ENCODE measurements at places on chromosomes 5 and 9.
A peak's percentile ranks its signal among the peaks of the same experiment; 100 is the strongest.

DNA sequence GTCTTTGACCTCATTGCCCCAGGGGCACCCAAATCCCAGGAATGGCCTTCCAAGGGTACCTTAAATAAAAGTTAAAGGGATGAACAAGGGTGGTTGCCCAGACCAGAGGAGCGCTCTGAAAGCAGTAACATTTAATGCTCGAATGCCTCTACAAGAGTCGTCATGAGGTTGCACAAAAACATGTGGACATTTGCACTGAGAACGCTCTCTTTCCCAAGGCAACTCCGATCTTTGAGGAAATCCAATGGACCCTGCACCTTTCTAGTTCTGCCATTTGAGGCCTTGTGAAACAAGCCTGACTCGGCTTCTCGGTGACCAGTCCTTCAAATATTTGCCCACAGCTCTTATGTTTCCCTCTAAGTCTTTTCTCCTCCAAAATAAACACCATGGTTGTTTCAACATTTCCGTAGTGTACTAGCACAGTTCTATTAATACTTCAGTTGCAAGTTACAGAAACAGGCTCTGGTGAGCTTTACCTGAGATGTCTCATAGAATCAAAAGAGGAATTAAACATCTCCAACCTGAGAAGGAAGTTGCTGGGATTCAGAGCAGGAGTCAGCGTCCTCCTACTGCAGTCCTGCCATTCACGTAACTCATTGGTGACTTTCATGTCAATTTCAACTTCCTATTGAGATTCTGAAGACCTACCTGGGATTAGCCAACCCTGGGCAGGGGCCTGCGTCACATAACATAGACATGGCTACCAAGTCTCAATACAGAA is 168.8 kb upstream of the RAI14 start:
- no peak for DNase-seq

GRCh38 chr5:147344861-147345260 is 110.0 kb downstream of the STK32A start:
- no peak for DNase-seq

- peak; percentile 23 for DNase-seq
These were observed 42.1 kb upstream of the GPR21 start for GRCh38 chr9:122991370-122991830.

DNA sequence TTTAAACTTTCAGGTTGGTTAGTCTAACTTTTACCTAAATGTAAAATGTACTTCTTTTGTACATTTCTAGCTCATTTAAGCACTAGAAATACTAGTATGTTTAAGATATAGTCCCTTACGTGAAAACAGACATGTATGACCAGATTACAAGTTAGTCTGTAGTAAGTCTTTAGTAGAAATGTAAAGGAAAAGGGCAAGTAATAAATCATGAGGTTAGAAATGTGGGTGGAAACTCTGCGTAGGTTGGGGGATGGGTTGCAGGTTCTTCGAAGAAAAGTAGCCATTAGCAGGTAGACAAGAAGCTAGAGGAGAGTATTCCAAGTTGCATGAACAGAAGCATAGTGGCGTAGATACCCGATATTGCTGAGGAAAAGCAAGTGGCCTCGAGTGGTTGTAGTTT is 22.9 kb downstream of the RAD1 start:
- DNase-seq: no peak

GRCh38 chr9:82252116-82252515 is 263.5 kb downstream of the SPATA31D1 start:
- no peak for DNase-seq

DNA sequence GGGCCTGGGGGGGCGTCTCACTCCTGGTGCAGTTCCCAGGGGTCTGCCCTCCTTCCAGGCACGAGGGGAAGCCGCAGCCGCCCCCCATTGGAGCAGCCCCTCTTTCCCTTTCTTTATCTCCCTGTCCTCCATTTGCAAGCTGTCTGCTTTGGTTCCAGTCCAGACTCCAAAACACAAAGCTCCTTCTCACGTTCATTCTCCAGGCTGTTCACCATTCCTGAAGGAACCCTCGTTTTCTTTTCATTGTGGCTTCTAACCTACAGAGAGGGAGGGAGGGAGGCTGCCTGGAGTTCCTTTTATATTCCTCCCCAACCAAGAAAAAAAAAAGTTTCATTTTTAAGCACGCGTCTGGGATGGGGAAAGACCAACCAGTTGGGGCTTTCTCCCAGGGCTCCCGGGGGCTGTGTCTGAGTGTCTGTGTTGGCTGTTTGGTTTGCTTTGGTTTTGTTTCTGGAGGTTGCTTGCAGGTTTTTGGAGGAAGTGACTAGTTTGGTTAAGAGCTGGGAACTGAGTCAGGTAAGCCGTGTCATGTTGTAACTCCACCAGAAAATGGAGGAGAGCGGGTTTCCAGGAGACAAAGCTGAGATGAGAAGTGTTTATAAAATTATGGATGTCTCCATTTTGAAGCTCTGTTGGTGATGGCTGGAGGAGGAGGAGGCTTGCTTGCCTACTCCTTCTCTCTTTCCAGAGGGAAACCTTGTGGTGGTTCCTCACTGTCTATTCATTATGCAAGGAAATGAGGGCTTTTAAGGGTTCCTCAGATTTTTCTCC is 1.6 kb downstream of the ZNF462 start:
- no peak for DNase-seq

- DNase-seq: no peak
These were observed 1.3 kb downstream of the CD74 start for GRCh38 chr5:150411245-150411979.

GRCh38 chr9:116182876-116183275 is 29.3 kb downstream of the PAPPA start:
- no peak for DNase-seq

DNA sequence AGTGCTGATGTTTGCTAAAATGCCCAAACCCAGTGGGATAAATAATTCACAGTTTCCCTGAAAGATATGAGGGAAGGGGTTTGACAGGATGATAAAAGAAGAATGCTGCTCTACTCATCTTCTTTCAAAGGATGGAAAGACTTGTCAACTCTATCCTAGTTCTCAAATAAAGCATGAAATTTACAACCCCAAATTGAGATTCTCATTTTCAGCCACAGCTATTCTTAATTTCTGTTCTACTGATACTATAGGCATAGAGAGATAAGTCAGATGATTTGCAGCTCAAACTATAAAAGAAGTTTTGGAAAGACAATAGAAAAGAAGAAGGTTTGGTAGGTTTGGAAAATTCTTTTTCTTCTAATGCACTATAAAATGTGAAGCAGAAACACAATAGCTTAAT is 542.6 kb downstream of the CSNK1G3 start:
- DNase-seq: no peak

DNA sequence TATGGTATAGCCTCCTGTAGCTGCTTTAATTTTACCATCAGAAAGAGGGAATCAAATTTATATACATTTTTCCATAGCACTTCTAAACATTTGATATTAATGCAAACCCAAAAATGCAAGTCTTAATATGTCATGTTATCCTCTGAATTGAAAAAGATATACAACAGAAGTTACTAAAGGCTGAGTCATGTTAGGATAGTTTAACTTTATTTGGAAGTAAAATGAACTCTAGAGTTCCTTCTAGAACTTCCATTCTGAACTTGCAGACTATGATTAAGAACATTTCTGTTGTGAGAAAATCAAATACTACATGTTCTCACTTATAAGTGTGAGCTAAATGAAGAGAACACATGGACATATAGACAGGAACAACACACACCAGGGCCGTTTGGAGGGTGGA is 317.3 kb upstream of the PRR16 start:
- DNase-seq: no peak

GRCh38 chr5:116469631-116470030 is 105.0 kb downstream of the SEMA6A start:
- no peak for DNase-seq

GRCh38 chr5:34022121-34022705 is 14.4 kb upstream of the AMACR start:
- no peak for DNase-seq

DNA sequence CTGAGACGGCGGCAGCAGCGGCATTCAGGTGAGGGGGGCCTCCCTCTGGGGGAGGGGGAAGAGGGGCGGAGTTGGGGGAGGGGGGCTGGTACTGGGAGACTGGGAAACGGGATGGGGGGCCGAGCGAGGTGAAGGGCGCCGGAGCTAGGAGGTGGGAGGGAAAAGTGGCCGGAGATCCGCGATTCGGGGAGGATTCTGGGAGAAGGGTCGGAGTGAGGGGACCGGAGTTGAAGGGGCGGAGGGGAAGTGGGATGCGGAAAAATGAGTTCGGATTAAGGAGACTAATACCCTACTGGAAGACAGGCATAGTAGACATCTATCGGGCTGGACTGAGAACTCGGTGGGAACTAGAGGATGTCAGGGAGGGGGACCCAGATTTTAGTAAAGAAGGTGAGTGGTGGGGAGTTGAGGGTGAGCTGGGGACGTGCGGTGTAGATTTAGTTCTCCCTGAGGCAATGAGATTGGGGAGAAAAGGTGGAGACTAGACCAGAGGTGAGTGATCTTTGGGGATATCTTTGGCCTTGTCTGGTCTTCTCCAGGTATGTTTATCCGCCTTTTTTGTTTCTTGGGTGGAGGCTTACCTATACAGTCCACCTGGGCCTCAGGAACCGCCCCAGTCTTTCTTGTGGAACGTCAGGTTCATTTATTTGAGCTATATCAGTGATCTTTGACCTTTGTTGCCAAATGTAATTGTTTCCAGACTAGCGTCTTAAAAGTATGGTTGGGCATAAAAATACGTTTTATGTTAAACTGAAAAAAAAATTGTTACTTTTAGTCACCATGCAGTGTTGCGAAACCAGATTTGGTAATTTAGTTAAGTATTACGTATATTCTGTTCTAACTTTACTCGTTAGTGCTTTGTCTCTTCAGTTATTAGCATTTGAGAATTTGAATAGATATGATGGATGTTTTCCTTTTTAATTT is 632 bp downstream of the UBAP1 start:
- DNase-seq: no peak

DNA sequence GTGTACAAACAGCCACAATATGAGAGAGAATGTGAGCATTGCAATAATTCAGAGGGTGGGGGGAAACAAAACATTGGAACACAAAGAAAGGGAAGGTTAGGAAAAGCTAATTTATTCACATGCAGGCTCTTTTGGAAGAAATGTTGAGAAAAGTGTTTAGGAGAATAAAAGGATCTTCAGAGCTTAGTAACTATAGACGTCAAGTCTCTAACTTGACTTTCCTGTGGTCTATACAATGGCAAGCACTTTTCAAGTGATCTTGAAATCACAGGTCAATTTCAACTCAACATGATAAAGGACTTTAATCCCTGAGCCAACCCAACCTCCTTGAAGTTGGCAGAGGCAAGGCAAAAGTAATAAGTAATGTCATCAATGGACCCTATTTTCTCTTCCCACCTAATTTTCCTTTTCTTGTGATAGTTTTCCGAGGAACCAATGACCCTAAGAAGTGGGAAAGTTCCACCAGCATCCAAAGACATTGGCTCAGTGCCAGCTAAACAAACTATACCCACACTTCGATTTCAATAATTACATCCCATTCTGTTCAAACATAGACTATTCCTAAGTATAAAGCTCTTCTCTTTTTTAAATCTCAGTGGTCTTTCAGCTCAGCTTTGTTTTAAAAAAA is 23.7 kb downstream of the RFK start:
- no peak for DNase-seq

GRCh38 chr5:113068559-113068958 is 92.0 kb downstream of the DCP2 start:
- DNase-seq: no peak

DNA sequence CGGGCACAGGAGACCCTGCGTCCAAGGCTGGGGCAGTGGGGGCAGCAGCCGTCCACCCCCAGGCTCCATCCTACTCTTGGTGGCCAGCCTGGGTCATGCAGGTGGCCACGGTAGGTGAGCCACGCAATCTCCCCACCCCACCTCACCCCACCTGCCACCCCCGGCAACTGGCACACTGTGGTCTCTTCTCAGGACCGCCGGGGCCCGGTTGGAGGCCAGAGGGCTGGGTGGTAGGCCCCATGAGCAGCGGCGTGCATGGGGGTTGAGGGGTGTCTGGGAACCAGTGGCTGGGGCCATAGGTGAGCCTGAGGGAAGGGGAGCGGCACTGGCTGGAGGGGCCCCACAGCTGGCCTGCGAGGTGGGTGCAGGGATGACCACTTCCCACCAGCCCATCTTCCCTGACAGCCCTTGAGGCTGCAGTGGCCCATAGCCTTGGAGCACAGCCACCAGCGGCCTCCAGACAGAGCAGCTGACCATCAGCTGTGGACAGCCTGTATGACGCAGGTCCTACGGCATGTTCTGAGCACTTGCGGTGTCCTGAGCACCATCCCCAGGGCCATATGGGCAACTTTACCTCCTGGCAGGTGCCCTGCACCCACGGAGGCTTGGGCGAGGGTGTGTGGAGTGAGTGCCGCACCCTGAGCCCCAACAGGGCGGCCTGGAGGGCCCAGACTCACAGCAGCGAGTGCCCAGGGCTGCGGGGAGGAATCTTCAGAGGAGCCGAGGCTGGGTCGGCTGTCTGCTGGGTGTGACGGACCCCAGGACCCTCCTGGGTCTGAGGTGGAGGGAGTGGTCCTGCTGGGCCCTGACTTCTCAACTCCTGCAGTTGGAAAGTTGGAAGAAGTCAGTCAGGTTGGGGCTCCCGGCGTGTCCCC is 47.4 kb downstream of the KCNT1 start:
- DNase-seq: no peak

- DNase-seq: no peak
These were observed 182.1 kb upstream of the ITGA1 start for GRCh38 chr5:52605317-52606313.

GRCh38 chr9:123063177-123063598 is 29.7 kb downstream of the GPR21 start:
- DNase-seq: no peak

GRCh38 chr5:83450967-83451248 is 20.6 kb upstream of the VCAN start:
- DNase-seq: no peak

DNA sequence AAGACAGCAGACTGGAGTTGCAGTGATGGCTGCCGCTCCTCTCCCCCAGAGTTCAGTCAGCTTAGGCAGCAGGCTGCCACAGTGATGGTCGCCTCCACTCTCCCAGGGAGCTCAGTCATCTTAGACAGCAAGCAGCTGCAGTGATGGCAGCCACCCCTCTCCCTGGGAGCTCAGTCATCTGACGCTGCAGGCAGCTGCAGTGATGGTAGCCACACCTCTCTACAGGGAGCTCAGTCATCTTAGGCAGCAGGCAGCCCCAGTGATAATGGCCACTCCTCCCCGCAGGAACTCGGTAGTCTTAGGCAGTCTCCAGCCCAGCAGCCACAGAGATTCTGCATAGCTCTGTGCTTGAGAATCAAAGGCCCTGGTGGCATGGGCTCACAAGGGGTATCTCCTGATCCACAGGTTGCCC is 582.7 kb downstream of the DTWD2 start:
- DNase-seq: no peak

- no peak for DNase-seq
These were observed 18.9 kb downstream of the PDE4D start for GRCh38 chr5:59874675-59875074.

DNA sequence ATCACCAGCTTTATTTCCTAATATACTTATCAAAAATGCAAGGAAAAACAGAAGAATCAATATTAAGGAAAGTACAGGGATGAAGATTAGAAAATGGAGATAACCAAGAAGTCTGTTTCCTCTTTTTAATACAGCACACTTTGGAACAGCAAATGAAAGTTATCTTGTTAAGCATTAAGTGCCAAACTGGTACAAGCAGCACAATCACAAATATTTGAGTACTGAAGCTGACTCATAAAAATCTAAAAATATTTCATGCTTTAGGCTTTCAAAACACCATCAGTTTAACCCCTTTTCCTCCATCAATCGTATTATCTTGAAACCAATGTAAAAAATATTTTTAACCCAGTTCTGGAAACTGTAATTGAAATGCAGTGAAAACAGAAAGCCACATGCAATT is 2.7 kb downstream of the FBXW11 start:
- no peak for DNase-seq
